ENCODE measurements at places on chromosomes 4 and X. TPM values are rescaled to one million over a fixed set of nuclear protein-coding genes. Genes with fewer than 3 reads are reported as not detected.

Gene TACR3
- total RNA-seq, result not detected

GRCh38 chrX:80765220-80765625 lies 44.5 kb downstream of the BRWD3 start:
- no peak for DNase-seq

GRCh38 chr4:32826169-32826568 lies 2106.0 kb downstream of the PCDH7 start:
- DNase-seq, result no peak

GRCh38 chr4:170089274-170089667 lies 485 bp downstream of the AADAT start:
- DNase-seq, result no peak

DNA sequence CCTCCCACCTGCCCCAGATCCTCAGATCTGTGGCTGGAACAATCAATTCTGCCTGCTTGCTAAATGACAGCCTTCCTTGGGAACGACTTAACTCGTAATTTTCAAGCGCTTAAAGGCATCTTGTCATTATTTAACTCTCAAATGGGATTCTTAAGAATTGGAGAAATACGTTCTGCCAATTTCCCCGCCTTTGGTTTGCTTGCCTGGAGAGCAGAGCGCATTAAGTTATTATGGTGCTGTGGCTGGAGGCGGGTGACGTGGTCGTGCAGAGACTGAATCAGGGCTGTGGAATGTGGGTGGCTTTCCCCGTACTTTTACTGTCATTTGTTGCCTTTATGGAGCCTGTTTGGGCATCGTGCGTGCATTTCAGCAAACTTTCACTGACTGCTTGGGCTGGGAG lies 78.9 kb upstream of the PSAPL1 start:
- no peak for DNase-seq

Gene MAP7D2
- 0.39 TPM for total RNA-seq

GRCh38 chr4:23361453-23361852 lies 528.4 kb downstream of the PPARGC1A start:
- no peak for DNase-seq

Gene RAB41
- not detected for total RNA-seq

- no peak for DNase-seq
Measured at GRCh38 chr4:143489106-143489505, 24.4 kb upstream of the SMARCA5 start.

Gene ZNF711
- total RNA-seq, result 0.23 TPM

DNA sequence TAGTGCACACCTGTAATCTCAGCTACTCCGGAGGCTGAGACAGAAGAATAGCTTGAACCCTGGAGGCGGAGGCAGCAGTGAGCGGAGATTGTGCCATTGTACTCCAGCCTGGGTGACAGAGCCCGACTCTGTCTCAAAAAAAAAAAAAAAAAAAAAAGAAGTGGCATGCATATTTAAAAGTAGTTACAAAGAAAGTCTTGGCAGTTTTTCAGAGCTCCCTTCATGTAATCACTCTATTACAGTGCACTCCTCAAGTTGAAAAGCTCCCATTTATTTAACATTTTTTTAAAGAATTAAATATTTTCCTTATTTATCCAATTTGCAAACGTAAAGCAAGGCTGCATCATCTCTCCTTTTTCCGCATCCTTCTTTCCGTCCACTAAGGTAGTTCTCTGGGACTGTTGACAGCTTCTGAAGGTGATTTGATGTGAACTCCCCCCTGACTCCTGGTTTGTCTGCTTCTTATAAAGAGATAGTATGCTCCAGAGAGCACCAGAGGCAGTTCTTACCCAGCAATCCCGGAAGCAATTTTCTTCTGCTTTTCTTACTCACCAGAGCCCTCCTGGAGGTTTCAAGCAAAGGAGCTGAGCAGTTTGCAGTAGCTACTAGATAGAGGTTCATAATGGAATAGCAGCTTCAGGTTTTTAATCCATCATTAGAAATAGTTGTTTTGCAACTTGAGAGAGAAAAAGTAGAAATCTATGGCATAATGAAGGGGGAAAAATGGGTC lies 151.0 kb downstream of the PALLD start:
- DNase-seq, result no peak

GRCh38 chr4:6268650-6269615 lies 717 bp upstream of the WFS1 start:
- no peak for DNase-seq

DNA sequence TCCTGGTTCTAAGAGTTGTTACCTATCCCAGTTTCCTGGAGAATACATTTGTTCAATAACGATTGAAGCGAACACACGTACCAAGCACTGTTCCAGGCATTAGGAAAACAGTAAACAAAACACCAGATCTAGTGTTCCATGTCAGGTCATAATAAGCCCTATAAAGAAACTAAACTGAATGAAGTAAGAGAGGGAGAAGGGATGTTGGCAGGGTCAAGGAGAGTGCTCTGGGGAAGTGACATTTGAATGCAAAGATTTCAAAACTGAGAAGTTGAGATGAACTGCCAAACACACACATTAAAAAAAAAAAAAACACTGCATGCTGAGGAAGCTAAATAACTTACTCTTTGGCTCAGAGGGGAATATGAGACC lies 14.4 kb upstream of the ENAM start:
- no peak for DNase-seq

DNA sequence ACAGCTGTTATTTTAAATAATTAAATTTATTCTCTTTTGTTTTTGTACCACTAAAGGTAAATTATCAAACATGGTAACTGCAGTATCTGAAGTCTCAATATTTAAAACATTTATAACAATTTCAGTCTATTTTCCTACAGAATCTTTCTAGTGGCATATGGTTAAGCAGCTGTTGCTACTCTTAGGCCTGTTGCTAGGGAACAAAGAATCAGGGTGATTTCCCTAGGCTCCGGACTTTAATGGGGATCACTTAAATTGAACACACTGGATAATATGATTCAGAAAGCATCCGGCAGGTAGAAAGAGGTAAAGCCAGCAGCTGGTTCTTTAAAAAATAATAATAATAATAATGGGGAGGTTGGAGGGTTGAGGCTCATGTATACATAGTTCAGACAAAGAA lies 17.6 kb downstream of the FBXO8 start:
- no peak for DNase-seq

Gene OTUD6A
- total RNA-seq, result not detected

Gene PQBP1
- total RNA-seq, result 112 TPM

DNA sequence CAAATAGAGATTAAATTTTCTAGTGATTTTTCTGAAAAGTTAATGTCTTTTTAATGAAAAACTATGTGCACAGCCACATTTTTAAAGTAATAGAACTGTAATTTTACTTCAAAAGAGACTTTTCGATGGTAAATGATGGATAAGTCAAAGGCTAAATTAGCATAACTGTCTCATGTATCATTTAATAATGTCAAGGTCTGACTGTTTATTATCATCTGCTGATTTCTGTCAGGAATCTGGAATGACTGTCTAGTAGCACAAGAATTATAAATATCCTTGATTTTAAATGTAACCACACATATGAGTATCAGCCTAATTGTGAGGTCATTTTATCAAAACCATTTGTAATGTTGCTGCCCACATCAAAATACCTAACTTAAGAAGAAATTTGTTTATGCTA lies 333.8 kb downstream of the EPHA5 start:
- DNase-seq, result no peak

GRCh38 chr4:51943221-51943620 lies 76.9 kb downstream of the LRRC66 start:
- no peak for DNase-seq

DNA sequence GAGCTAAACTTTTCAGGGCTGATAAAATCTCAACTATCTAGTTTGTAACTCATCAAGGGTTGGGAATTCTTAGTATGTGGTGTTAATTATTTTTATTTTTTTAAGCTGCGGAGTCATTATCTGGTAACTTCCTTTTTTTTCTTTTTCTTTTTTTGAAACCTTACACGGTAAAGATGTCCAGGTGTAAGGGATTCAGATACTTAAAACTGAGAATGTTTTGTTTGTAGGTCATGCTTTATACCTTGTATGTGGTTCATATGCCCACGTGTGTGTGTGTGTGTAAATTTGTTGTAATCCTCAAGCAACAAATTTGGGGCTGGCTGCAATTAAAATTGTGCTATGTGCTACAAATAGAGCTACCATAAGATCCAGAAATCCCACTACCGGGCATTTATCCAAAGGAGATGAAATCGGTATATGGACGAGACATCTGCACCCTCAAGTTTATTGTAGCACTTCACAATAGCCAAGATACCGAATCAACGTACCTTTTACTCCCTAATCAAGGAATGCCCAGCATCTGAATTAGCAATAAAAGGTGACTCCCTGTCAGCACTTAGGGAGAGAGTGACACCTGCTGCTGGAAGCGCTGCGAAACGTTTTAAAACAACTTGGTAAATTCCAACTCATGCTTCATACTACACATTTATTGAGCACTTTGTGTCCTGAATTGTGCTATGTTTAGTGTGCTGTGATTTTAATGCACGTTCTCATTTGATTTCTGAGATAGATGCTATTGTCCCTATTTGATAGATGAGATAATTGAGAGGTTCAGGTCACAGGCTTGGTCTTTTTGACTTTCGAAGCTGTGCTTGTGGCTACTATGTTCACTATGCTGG lies 16.1 kb downstream of the MSMO1 start:
- no peak for DNase-seq

Gene MOB1B
- 23.1 TPM for total RNA-seq

Gene LDOC1
- 6.9 TPM for total RNA-seq

- no peak for DNase-seq
Measured at GRCh38 chr4:77037736-77038135, 38.1 kb downstream of the CCNI start.

Gene IL13RA1
- total RNA-seq, result 0.57 TPM

Gene TRIM60
- total RNA-seq, result not detected

Data from activated T-helper 1 cell treated with anti-CD3 and anti-CD28 coated beads, Interleukin-12 subunit alpha, Interleukin-12 subunit beta, Interleukin-2, Interleukin-4 antibody, amounts not matched to agents 30 ng/mL and 10 ng/mL and 1 ng/mL, durations not matched to agents 14 hours and 24 hours and 36 hours (primary cell).